ENCODE measurements at places on chromosomes 7 and 10.

DNA sequence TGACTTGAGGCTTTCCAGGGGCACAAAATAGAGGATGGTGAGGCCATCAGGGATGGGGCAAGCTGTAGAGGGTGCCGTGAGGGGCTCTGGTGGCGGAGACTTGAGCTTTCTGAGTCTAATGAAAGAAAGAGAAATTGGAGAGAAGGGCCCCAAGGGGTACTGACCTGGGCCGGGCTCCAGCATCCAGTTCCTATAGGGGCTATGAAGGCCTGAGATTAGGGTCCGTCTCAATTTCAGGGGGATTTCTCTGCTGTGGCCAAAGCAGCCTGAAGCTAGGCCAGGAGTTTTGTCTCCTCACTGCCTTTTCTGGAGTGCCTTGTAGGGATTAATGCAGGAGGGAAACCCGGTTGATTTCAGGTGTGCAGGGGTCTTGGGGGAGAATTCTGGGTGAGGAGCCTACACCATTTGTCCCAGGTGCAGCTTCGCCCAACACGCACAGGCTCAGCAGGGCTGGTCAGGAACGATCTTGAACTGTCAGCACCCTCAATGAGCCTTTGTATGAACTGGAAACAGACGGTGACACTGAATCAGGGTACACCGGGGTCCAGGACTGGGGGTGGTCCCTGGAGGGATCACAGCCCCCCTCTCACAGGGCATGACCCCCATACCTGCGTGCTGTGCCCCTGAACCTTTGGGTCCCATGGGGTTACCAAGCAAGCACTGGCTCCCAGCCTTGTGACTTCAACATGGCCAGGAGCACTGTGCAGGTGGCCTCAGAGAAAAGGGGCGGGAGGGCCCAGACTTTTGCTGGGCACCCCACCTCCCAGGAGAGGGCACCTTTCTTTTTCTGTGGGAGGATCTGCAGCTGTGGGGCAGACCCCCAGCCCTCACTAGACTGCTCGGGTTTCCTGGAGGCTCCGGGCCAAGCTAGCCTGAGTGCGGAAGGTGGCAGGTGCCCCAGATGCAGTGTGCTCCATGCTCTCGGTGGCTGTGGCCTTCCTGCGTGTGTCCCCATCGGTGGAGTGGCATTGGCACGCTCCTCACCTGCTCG, 122.9 kb upstream of the RET start:
- DNase-seq, result no peak

- no peak for DNase-seq
Observed at GRCh38 chr10:101851411-101852116, 8.0 kb upstream of the KCNIP2 start.

DNA sequence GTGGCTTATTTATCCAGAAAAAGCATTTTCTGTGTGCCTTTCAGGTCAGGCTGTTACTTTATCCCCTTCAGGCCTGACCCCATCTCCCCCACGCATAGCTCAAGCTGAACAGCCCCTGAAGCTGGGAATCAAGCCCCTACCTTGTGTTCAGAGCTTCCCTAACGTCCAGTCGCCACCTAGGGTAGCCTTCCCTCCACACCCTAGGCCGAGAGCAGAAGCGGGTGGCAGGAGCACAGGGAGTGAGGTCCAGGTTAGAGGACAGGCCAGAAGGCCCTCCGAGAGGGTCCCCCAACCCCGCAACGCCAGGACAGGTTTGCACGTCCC, 479 bp upstream of the SEMA4G start:
- DNase-seq, result no peak

DNA sequence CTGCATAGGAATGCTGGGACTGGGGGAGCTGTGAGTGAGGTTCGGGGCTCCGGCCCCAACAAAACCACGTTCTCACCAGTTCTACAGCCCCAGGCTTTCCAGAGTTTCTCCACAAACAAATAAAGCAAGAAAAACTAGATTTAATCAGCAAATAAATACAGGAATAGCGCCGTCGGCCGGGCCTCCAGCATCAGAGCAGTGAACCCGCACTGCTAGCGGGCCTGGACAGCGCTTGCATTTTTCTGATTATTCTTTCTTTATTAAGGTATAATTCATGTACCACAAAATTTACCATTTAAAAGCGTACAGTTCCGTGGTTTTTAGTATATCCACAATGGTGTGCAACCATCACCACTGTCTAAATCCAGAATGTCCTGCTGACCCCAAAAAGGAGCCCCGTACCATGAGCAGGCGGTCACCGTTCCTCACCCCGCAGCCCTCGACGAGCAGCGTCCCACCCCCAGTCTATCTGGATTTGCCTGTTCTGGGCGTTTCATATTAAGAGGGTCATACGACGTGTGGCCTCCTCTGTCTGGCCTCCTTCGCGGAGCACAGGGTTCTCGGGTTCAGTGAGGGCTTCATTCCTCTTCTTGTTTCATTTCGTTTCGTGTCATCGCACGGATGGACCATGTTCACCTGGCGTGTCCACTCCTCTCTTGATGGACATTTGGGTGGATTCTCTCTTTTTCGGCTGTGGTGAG, 35.5 kb upstream of the FOXL3 start:
- DNase-seq, result no peak

DNA sequence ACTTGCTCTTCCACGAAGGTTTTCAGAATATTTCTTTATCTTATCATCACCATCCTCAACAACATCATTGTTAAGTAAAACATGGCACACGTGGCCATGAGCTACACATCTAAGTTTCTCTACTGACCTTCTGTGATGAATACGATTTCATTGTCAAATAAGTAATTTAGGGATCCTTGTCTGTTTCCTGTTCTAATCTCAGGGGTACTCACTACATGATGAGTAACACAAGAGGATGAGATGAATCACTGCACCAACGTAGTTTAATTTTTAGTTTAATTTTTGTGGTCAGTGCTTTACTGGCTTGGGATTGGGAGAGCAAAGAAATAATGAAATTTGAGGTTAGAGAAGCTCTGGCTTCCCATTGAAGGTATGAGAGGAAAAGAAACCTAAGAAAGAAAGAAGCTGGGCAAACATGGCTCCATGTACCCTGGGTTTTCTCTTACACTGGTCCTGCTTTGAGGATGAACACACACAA, 461.9 kb upstream of the KLF6 start:
- no peak for DNase-seq

DNA sequence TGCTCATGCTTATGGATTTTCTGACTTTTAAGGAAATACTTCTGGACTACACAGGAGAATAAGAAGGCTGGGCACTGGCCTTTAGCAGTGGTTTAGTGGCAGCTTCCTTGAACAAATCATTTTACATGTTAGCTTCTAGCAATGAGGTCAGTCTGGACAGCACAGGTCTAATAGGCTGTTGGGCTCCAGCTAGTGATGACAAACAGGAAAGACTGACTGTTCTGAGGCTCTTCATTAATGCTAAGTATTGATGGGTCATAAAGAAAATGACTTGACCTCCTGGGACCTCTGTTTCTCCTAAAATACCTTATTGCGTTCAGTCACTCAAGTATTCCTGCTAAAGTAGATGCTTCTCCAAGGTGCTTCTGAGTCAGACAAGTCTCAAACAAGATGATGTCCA, 4.9 kb upstream of the RHOBTB1 start:
- no peak for DNase-seq

GRCh38 chr10:14024329-14025202, 306.2 kb downstream of the FRMD4A start:
- DNase-seq, result no peak

DNA sequence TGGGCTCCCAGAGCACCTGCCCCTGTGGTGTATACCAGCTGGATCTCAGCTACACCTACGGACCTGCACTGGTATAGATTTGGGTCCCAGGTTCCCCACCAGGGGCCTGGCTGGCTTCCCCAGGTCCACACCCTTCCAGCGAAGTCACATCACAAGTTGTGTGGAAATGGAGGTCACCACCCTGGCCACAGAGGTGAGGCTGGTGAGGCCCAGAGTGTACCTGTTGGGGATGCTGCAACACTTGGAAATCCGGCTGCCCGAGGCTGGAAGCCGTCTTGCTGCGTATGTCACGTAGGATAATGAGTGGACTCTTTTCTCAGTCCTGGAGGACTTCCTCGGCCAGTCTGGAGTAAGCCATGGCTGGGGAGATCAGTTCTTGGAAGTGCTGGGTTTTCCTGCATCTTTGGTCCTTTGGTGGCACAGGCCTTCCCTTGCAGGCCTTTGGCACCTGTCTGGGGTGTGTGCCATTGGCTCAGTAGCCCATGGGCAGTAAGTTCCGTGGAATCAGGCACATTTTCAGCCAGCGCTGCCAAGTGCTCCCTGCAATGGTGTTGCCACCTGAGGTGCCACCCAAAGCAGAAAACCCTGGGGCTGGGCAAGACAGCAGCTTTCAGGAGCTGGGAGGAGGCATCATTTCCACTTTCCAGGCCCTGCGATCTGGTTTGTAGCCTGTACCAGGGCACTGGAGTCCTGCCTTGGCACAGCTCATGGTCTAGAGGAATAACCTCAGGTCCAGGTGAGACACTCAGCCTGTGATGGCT, 97.9 kb downstream of the LHPP start:
- no peak for DNase-seq

DNA sequence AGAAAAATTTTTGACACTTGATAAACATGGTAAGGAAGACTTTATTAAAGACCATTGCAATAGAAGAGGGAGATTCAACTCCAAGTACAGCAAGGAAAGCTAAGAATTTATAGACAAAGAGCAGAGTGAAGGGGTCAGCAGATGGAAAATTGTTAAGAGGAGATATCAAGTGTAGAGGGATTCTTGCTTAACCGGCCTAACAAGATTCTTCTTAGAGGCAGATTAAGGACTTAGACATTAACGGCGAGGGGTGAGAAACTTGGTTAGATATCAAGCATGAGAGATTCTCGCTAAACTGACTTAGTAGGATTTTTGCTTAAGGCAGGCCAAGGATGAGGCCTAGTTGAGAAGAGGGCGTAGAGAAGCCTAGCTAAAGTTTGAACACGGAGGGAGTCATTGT, 76.0 kb downstream of the ITGB1 start:
- DNase-seq, result no peak

DNA sequence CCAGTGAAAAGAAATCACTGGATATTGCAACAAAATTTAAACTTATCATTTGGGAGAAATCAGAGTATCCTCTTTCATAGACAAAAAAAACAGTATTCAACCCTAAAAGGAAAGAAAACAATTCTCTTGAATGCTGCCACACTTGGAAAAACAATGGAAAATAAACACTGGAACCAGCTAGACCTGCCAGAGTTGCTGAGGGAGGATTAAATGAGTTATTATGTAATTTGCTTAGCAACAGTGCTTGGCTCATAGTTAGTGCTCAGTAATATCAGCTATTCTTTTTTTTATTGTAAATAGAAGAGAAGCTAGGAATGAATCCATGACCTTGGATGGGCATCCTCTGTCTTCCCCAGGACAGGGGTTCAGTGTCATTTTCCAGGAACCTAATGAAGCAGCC, 11.0 kb upstream of the ZNF273 start:
- DNase-seq, result no peak

DNA sequence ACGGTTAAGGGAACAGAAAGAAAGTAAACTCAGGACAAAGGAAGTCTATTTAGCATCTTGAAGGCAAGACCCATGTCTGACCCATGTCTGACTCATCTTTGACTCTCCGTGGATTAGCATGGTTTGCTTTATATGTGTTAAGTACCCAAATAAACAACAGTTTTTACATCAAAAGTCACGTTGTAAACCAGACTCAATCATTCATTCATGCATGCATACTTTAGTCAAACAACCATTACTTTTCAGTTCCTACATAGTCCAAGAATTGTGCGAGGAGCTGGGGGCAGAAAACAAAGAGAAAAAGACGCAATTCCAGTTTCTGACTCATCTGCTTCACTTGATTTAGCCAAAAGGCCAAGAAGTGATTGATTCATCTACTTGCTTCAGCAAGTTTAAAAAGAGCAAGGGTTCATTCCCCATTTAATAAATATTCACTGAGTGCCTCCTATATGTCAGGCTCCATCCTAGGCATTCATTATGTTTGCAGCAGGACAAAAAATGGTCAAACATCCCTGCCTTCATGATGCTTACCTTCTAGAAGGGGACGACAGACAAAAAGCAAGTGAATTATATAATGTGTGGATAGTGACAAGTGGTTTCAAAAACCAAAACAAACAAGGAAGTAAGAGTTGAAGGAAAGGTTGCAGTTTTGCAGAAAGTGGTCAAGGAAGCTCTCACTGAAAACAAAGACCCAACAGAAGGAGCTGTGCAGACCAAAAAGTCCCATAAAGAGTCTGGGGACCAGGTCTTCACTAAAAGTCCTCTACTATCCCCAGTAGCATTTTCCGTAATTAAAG, 116.2 kb downstream of the FAM107B start:
- DNase-seq, result no peak

DNA sequence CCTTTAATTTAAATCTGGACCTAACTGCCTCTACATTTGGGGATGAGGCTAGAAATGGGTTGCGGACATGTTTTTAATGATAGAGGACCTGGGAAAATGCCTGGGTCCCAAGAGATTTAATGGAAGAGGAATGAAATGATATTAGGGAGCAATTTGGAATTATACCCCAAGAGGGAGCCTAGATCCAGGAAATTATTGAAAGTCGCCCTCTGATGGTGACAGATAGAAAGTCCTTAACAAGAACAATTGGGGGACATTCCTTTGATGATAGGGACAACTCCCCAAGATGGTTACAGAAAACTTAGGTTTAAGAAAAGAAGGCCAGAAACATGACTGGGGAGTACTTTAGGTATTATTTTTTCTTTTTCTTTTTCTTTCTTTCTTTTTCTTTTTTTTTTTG, 9.5 kb upstream of the TSGA13 start:
- DNase-seq, result no peak

- peak; percentile 72 for DNase-seq
Observed at GRCh38 chr10:96832721-96833219, 672 bp downstream of the LCOR start.

GRCh38 chr10:103696411-103697145, 158.8 kb downstream of the SH3PXD2A start:
- DNase-seq, result peak; percentile 30

DNA sequence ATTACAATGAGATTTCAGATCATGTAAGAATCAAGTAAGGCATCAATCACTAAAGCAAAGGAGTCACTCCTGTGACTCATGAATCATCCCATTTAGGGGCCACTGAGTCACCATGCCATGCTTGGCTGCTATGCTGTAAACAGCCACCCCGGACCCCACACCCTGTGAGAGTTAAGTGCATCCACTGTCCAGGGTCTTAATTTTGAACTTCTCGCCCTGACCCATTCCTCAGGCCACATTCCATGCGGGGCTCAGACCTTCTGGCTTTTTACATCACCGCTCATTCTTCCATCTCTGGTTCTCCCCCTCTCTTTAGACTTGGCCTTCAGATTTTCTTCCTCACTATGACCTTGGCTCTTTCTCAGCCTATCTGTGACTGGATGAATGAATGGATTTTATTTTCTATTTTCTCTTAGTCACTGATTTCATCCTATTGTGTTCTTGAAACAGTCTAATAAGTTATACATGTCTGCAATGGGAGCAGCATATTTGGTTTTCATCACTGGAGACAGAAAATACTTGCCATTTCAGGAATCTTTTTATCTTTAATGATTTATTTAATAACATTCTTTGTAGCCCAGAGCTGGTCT, 239.6 kb downstream of the SKIDA1 start:
- DNase-seq, result no peak

Measured in stimulated activated CD8-positive, alpha-beta memory T cell treated with anti-CD3 and anti-CD28 coated beads, Interleukin-7, amount 100 ng/mL, for 24 hours (primary cell).